ENCODE measurements at places on chromosomes 2 and 18.

DNA sequence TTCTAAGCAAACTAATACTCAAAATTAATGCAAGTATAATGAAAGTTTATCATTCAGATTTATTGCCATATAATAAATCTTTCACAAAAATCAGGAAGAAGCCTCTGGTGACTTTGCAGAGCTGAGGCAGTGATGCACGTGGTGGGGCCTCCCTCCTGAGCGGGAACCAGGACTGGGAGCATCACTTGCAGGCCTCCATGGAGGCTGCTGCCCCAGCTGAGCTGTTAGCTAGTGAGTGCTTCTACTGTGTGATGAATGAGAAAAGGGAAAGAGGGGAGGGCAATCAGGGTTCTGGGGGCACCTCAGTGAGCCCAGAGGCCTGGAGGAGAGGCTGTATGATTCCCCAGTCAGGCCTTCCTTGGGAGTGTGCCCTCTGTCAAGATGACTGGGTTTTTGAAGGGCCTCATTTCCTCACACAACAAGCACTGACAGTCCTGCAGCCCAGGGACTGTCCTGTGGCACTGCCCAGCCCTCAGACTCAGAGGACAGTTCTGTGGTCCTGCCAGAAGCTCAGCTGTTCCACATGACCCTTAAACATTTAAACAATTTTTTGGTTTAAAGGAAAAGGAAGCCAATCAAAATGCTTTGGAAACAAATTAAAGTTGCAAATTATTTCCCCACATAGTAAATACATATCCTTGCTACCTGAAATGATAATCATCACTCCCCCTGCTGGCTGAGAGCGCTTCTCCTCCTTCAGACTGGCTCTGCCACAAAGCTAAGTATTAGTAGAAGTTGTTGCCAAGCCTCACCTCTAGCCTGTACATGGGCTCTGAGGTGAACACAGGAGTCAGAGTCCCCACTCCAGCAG is 90.9 kb upstream of the SMAD7 start:
- DNase-seq, result peak; percentile 36

- DNase-seq, result peak; percentile 36
Measured at GRCh38 chr18:12376034-12376753, 833 bp downstream of the AFG3L2 start.

DNA sequence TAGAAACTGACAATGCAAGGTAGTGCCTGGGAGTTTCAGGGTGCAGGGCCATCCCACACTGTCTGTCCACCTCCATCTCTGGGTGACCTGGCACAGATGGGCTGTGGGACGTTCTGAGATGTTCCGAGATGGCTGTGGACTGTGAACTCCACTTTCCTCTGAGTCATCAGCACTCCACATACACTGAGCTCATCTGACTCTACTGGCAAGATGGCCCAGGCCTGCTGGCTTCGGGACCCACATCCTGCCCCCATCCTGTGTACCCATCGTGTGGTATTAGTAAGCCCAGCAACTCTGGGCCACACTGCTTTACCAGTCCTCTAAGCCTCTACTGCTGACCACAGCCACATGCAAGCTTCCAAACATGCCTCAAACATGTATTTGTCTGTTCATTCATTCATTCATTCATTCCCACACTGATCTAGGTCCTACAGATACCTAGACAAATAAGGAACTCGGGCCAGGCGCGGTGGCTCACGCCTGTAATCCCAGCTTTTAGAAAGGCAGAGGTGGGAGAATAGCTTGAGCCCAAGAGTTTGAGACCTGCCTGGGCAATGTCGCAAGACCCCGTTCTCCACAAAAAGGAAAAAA is 124.8 kb upstream of the CXCR4 start:
- no peak for DNase-seq

GRCh38 chr2:188734691-188735090 is 239.5 kb upstream of the COL3A1 start:
- no peak for DNase-seq

- peak; percentile 72 for DNase-seq
Measured at GRCh38 chr18:70036771-70037347, 89.2 kb upstream of the CD226 start.

DNA sequence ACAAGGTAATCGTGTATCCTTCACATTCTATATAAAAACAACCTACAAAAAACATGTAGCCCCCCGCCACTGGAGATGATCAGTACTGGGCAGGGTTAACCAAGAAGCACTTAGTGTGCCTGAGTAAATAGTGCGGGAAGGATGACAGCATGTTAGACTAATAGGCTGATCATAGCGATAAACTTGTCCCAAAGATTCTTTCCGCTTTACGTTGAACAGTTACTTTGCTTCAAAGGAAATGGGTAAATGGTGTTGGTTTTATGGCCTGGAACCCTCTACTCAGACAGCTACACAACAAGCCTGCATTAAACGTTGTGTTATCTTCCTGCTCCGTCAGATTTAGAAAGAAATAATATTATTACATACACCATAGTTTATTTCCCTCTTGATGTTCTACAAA is 67.7 kb downstream of the CTAGE1 start:
- DNase-seq, result no peak

DNA sequence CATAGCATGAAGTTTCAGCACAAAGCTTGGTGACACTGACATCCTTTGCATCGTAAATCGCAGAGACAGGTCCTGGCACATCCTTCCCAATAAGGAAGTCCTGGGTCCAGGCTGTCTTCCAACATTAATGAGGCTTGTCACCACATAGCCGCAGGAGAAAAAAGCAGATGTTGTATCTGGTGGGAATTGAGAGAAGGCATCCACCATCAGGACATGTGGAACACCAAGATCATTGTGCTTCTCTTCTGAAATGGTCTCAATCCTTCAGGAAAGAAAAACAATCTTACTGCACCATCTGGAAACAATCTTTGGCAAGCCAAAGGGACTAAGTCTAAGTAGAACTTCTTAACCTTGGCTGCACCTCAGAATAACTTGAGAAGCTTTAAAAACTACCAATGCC is 119.0 kb upstream of the ARHGAP28 start:
- DNase-seq, result no peak

DNA sequence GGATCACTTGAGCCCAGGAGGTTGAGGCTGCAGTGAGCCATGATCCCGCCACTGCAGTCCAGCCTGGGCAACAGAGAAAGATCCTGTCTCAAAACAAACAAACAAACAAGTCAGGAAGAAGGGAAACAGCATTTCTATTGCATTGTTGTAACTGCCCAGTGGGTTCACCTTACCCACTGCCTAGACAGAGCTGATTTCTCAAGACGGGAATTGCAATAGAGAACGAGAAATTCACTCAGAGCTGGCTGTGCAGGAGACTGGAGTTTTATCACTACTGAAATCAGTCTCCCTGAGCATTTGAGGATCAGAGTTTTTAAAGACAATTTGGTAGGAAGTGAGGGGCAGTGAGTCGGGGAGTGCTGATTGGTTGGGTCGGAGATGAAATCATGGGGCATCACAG is 24.2 kb upstream of the RTTN start:
- no peak for DNase-seq

DNA sequence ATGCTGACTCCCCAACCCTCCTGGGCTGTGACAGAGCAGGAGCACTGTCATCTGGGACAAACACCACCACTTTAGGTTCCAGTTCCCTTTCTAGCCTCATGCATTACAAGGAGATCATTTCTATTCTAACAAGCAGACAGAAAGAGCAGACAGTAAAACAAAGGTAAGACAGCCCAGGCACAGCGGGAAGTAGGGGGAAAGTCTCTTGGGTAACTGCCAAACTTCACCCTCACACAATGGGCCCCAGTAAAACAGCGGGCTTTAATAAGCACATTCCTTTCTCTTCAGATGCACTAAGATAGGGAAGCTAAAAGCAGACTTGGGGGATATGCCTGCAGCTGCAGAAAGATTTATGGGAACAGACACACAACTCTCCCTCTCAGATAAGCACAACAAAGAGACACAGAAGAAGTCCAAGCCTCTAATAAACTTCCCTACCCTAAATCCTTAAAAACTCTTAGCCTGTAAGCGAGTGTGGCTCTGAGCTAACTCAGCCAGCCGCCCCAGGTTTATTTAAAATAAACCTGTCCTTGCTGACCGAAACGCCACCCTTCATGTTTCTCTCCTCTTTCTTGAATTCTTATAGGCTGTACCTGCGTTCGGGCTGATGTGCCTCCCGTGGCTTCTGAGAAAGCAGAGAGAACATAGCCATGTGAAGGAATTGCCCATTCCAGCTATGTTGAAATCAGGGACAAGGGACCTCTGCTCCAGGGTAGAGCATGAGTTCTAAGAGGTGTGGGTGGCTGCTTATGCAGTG is 726.8 kb upstream of the DDX18 start:
- no peak for DNase-seq

- no peak for DNase-seq
Measured at GRCh38 chr18:50127516-50128210, 67.3 kb downstream of the MYO5B start.

- DNase-seq, result no peak
Measured at GRCh38 chr2:135637456-135638087, 104.1 kb upstream of the UBXN4 start.

DNA sequence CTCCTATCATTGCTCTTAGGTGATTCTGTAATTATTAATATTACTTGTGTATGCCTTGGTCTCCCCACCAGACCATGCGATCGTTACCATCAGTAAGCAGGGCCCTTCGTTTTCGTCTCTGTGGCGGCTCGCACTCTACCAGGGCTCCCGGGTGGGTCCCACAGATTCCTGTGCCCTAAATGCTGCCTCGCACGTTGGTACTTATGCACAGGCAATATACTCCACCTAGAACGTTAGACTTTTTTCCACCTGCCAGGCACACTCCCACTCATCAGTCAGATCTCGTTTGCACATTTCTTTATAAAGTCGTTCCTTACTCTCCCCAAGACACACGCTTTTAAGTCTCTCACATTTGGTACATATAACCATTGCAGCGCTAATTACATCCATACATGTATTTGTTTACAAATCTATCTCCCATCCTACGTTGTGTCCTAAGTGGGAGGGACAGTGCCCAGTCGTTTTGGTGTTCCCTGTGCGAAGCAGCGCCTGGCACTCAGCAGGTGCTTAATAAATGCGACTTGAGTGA is 901 bp downstream of the FEZ2 start:
- no peak for DNase-seq

DNA sequence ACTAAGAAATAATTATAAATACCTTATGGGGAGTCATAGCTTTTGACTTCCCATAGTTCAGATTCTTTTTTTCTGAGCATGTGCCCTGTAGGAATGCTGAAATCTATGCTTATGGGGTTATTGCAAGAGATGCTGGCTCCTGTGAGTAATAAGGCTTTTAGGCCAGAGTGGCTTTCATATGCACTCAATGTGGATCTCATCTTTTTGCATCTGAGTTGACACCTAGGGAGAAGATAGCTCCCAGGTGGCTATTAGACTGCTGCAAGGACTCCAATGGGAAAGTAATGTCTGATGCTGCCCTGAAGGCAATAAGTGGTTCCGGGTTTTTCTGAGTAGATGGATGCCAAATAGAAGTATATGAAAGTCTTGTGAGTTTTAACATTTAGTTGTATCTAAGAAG is 21.0 kb downstream of the DNAH6 start:
- DNase-seq, result no peak

DNA sequence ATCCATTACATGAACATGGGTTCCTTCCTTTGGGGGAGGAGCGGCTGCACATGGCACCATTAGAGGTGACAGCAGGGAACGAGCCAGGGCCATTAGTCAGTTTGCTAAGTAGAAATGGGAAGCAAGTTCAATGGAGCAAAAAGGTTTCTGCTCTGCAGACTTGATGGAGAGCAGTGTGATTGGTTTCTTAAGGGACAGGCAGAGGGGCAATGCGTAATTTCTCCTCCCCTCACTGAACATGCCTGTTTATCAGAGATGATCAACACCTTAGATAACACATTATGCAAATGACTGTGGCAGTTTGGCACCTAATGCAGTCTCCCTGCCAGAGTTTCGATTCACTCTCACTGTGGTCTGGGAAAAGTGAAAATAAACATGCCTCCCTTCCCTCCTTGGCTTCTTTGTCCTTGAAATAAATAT is 414.5 kb downstream of the STK39 start:
- no peak for DNase-seq

DNA sequence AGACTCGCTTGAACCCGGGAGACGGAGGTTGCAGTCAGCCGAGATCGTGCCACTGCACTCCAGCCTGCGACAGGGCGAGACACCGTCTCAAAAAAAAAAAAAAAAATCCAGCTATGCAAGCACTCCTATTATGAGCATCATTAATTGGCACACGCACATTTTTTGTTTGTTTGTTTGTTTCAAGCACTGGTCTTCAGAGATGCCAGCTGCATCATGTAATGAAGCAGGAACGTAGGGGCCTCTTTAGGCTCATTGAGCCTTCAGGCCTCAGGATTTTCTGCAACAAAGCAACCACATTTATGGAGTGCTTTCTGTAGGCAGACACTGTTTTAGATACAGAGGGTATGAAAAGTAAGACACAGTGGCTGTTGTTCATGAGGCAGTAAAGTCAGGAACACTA is 585.8 kb downstream of the CNTNAP5 start:
- DNase-seq, result no peak

DNA sequence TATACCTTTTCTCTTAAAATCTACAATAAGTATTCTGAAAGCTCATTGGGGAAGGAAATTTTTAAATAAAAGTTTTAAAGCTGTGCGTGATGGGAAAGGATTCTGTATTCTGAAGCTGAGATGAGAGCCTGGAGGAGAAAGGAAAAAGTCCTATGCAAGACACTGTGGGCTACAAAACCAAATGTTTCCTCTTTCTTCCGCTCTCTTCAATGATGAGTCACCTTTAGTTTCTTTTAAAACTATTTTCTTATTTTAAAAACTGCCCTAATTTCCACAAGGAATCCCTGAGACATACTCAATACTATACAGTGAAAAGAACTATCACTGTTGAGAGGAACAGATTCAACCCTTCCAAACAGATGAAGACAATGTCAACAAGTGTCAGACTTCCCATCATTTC is 87.4 kb downstream of the INO80D start:
- DNase-seq, result no peak

DNA sequence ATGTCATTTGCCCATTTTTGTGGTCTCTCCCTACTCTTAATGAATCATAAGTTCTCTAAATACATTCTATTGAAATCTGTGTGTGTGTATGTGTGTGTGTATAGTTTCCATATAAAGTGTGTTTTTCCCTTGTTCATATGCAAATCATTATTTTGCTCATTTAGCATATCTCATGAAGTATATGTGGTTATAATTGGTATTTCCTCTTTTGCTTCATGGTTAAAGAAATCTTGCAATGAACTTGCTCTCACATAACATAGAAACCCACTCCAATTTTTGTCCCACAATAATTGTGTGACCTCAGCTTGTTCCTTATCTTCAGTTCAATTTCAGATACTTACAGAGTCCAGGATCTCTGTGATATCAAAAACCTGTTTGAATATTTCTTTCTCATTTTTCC is 1.2 kb downstream of the CPO start:
- DNase-seq, result no peak

DNA sequence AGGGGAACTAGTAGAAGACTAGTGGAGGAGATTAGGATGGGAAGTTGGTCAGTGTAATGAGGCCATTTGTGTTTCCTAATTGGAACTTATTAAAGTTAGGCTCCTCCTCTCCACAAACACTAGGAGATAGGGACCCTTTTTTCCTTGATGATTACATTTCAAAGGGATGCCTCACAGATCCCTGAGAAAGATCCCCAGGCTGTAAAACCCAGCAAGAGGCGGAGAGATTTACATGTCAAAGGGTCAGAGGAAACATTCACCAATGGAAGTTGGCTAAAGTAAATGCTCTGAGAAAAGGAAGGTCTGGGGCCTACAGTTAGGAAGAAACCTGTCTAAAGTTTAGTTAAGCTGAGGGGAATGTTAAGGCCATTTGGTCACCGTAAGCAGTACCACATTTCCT is 1.4 kb upstream of the CCDC85A start:
- no peak for DNase-seq

Data from MM.1S (cell line).